ENCODE measurements at places on chromosomes 2 and 18. TPM values are rescaled to one million over a fixed set of nuclear protein-coding genes. Genes with fewer than 3 reads are reported as not detected.

CTAGE1 gene
- not detected for total RNA-seq

GRCh38 chr2:223649554-223650533 is 47.7 kb upstream of the SCG2 start:
- no peak for DNase-seq

FRZB gene
- total RNA-seq = 17.1 TPM

SLC9A4 gene
- total RNA-seq = not detected

IL1A gene
- total RNA-seq = 0.18 TPM

- DNase-seq = peak; percentile 87
Observed at GRCh38 chr2:68319398-68320117, at the start of gene CNRIP1. Gene CNRIP1, minus strand, starts transcription at chr2:68319949. Its CDS starts 549 bp downstream, at chr2:68319400.

DNA sequence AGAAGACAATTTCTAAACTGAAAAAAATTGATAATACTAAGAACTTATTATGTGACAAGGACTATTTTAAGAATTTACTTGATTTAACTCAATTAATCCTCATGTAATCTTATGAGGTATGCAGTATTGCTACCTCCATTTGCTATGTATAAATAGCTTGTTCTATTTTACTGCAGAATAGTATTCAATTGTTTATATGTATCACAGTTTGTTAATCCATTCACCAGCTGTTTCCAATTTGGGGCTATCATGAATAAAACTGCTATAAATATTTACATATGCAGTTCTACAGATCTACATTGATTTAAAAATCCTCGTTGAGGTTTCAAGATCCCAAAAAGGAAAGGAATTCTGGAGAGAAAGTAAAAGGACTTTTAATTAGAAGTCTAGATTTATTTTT is 54.8 kb upstream of the DOCK10 start:
- no peak for DNase-seq

- peak; percentile 47 for DNase-seq
Observed at GRCh38 chr2:3633089-3633981, 24.7 kb upstream of the ALLC start.

- no peak for DNase-seq
Observed at GRCh38 chr2:236405357-236405756, 141.2 kb upstream of the ASB18 start.

ST8SIA5 gene
- 0.22 TPM for total RNA-seq

- no peak for DNase-seq
Observed at GRCh38 chr18:61556862-61557261, 223.6 kb downstream of the CDH20 start.

EFEMP1 gene
- 139 TPM for total RNA-seq

DNA sequence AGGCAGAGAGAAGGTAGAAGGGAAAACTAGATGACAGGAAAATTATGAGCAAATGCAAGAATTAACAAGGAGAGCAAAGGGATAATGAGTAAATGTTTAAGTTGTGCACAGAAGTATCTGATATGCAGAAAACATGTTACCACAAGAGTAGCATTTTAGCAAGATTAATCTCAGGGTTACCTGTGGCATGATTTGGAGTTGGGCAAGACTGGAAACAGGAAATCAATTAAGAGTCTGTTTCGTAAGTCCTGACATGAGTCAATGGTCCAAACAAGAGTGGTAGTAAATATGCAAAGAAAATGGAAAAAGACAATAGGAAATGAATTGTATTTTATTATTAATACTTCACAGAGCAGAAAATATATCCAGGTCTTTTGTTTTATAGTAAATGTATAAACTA is 17.3 kb upstream of the MTX2 start:
- DNase-seq = no peak

DNA sequence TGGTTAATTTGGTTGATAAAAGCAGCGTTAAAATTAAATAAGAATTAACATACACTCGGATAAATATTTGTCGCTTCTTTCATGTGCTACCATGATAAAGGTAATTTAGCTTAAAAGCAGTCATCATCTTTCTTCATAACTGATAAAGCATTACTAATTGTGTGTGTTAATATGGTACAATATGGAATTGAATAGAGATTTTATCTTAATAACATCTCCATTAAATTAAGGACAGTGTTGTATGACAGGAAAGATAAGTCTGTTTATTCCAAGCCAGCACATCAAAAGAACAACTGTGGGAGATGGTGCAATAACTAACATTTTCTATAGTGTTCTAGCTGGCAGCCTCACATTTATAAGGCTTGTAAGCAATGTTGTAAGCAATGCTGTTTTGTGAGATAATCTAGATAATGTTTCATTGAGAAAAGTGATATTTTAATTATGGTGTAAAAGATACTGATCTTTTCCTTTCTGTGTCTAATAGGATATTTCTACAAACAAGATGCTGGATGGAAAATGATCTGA is 64.4 kb upstream of the AFF3 start:
- DNase-seq = no peak

SCYGR4 gene
- total RNA-seq = not detected

DNA sequence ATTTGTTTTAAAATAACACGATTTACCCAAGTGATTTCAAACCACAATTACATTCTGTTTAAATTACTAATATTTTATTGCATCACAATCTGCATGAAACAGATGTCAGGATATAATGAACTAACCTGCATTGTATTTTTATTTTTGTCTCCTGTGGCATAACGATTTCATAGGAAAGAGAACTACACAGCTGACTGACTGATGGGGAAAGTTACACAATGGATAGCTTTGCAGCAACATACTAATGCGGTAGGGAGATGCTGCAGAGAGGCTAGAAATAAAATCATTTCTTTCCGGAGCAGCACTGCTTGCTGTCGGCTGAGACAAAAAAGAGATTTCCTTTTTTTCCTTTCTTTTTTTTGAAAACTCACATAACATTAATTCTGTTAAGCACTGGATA is 36.9 kb downstream of the SCN1A start:
- no peak for DNase-seq

- no peak for DNase-seq
Observed at GRCh38 chr2:229363185-229363814, 92.2 kb upstream of the PID1 start.

DNA sequence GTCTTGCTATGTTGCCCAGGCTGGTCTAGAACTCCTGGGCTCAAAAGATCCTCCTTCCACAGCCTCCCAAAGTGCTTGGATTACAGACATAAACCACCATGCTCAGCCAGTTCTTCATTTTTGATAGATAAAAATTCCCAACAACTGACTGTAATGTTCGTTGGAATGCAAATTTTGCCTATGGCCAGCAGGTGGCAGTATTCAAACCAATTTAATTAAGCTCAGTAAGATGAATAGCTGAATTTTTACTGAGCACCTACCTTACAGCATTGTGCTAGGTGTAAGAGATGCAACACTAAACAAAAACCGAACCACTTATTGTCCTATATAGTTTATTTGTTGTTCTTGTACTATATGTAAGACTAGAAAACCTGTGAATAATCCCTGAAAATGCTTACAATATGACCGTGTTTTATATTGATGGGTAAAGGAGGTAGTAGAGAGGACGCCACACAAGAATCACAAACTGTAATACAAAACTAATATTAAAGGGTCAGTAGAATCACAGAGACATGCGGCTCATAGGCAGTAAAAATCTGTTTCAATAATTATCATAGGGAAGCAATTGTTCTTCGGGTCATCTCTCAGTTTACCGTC is 8.2 kb upstream of the TMEM182 start:
- no peak for DNase-seq
